ENCODE measurements at places on chromosomes 5 and 9.

GRCh38 chr9:25284365-25284764, 393.9 kb downstream of the TUSC1 start:
- DNase-seq, result no peak

DNA sequence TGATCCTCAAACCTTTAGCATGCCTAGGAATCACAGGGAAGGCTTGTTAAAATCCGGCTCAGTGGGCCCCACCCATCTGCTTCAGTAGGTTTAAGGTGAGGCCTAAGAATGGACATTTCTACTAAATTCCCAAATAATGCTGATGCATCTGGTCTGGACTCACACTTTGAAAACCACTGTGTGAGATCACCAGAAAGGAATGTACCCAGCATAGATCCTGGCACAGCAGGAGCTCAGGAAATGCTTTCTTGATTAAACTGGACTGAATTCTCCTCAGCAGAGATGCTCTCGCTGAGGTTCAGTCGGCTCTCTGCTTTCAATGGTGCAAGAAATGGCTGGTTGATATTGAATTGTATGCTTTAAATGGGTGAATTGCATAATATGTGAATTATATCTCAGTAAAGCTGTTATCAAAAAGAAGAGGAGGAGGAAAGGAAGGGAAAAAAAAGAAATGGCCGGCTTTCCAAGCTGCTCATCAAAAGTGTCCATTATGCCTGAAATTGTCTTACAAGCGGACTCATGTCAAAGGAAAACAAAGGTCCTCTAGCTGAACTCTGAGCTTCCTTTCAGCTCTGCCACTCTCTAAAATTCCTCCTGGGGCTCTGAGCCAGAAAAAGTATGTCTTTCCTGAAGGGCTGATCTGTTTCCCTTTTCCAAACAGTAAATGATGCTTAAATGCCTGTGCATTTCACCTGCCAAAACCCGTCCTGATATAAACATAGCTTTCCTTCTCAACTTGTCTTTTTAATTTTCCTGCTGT, 77.6 kb upstream of the SAP30L start:
- DNase-seq, result no peak

- no peak for DNase-seq
Observed at GRCh38 chr5:53779541-53779981, 219.1 kb downstream of the NDUFS4 start.

GRCh38 chr5:179288809-179289185, 56.5 kb downstream of the ADAMTS2 start:
- DNase-seq, result no peak

- DNase-seq, result no peak
Observed at GRCh38 chr5:4804691-4805360, 335.3 kb upstream of the ADAMTS16 start.

DNA sequence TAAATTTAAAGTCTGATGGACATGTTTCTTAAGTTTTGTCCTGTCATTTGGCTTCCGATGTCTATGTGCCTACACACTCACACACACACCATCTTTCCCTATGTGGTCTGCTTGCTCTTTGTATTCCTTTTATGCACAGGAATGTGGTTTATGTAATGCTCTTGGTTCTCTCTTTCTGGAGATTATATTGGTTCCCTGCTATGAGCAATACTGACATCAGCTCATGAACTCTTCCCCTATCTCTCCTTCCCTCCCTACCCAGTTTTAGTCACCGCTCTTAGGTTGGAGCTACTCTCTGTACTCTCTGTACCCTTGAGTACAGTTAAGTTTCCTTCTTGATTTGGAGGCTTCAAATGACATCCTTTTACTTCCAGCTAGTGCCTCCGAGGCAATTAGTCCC, 77.9 kb upstream of the MVB12B start:
- DNase-seq, result no peak

DNA sequence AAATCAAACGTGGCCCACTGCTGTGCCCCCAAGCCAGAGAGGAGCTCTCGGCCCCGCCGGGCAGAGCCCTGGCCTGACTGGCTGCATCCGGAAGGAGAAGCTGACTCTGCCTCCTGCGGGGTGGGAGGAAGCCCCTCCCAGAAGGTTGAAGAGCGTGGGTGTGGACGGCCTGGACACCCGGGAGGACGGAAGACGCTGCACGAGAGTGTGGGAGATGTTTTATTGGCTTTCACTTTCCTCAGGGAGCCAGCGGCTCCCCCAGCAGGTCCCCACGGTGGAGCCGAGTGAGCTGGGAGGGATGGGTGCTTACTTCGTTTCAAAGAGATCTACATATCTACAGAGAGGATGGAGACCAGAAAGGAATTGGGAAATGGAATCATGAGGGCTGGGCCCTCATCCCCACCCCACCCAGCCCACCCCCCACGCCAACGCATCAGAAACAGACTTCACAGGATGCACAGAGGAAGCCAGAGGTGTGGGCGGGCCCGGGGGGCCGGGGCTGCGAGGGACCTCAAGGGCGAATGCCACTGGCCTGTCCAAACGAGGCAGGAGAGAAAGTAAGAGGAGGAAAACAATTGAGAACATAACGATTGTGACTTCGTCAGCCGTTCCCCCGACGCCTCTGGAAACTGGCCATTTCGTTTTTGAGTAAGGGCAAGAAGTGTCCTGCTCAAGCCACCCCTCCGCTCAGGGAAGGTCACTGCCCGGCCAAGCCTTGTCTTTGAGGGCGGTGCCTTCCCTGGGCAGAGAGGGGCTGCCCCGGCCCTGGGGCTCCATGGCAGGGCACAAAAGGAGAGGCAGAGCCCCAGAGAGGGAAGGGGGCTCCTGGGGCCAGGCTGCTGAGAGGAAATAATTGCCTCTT, 32.1 kb downstream of the FAM163B start:
- no peak for DNase-seq

DNA sequence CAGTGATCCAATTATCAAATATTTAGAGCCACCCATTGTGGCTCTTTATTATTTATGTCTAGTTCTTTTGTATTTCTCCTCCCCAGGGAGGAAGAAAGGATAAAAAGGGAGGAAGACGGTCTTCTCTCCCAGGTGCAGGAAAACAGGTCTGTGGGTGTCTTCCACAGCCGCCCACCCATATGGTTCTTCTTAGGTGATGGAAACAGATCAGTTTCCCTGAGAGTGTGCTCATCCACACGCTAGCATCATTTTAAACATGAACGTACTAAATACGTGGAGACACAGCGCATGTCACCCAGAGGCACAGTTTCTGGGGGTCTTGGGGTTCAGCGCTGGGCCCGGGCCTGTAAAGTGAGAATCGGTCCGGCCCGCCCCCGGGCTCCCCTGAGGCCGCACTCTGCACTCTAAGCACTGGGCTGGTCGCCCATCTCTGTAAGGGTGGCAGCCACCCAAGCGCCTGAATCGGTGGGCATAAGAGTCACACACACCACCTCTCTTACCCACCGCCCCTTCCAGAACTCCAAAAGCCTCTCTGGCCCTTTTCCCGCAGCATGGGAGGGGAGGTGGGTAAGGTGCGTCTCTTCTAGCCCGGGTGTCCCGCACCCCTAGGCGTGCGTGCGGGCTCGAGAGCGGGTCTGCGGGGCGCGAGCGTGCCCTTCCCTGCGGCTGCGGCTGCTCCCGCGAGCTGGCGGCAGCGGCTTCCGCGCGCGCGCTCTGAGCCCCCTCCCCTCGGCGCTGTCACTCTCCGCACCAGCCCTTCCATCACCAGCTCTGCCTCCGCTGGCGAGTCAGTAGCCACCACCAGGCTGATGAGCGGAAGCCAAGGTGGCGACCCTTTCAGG, 1.3 kb downstream of the PTCH1 start:
- DNase-seq, result no peak

DNA sequence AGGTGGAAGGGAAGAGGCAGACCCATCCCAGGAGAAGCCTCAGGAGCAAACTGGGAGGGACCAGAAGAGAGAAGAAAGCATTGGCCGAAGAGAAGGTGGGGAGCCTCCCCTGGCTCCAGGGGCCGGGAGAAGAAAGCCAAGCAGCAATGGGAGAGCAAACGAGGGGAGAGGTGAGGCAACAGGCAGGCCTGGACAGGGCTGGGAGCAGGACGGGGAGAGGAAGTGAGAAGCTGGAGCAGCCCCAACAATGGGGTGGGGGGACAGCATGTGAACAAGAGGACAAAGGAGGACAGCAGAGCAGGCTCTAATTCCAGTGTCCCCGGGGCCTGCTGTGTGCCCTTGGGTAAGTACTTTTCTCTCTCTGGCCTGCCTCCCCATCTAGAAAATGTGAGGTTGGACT, 115.3 kb downstream of the PSD2 start:
- DNase-seq, result no peak

GRCh38 chr5:58015175-58015574, 444.7 kb downstream of the PLK2 start:
- DNase-seq, result no peak

DNA sequence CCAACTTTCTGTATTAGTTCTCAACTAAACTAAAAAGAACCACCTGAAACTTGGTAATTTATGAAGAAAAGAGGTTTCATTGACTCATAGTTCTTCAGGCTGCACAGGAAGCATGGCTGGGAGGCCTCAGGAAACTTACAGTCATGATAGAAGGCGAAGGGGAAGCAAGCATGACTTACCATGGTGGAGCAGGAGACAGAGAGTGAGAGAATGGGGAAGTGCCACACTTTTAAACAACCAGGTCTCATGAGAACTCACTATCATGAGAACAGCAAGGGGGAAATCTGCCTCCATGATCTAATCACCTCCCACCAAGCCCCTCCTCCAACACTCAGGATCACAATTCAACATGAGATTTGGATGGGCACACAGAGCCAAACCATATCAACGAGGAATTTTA, 123.5 kb downstream of the DEPDC1B start:
- no peak for DNase-seq

- DNase-seq, result no peak
Observed at GRCh38 chr5:36494028-36494427, 112.4 kb upstream of the SLC1A3 start.

- DNase-seq, result no peak
Observed at GRCh38 chr5:177524941-177525655, 8.3 kb upstream of the DDX41 start.

DNA sequence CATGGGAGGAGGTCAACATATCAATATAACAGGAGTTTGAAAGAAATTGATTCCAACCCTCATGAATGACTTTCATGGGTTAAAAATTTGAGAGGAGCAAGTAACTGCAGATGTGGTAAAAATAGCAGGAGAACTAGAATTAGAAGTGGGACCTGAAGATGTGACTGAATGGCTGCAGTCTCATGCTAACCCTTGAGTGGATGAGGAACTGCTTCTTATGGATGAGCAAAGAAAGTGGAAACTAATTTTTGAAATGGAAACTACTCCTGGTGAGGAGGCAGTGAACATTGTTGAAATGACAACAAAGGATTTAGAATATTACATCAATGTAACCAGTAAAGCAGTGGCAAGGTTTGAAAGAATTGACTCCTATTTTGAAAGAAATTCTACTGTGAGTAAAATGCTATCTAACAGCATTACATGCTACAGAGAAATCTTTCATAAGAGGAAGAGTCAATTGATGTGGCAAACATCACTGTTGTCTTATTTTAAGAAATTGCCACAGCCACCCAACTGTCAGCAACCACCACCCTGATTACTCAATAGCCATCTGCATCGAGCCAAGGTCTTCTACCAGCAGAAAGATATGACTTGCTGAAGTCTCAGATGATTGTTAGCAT, 1683.2 kb downstream of the MAT2B start:
- no peak for DNase-seq

- no peak for DNase-seq
Observed at GRCh38 chr5:132767150-132767549, 9.9 kb downstream of the SEPTIN8 start.

DNA sequence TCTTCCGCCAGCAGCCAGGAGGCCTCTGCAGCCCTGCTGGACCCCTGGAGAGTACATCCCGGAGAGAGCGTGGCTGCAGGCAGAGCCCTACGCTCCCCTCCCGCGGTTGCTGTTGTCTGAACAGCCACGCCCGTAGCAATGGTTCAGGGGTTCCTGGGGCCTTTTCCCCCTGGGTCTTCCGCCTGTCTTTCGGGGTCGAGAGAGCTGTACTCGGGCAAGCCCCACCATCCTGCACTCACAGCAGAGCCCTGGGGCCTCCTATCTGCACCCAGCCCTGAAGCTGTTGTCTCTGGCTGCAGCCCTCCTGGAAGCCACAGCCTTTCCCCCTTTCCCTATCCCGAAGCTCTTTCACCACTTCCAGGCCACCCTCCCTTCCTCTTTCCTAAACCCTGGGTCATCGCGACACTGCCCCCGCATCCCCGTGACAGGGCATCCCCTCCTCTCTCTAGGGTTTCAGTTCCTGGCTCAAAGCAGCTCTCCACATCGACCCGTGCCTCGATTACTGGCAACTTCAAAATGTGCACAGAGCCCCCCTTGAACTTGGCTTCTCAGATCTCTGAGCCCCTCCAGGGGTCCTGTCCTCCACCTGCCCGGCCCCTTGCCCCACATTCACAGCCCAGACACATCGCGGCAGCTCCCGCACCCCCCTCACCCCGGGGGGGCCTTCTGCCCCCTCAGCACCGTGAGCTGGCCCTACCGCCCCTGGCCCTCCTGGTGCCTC, 43.9 kb upstream of the CEP72 start:
- DNase-seq, result no peak

- no peak for DNase-seq
Observed at GRCh38 chr9:107240260-107240659, 42.8 kb upstream of the RAD23B start.

GRCh38 chr5:54357408-54358058, 47.2 kb upstream of the ARL15 start:
- no peak for DNase-seq

GRCh38 chr5:77333036-77333435, 122.6 kb downstream of the PDE8B start:
- no peak for DNase-seq

DNA sequence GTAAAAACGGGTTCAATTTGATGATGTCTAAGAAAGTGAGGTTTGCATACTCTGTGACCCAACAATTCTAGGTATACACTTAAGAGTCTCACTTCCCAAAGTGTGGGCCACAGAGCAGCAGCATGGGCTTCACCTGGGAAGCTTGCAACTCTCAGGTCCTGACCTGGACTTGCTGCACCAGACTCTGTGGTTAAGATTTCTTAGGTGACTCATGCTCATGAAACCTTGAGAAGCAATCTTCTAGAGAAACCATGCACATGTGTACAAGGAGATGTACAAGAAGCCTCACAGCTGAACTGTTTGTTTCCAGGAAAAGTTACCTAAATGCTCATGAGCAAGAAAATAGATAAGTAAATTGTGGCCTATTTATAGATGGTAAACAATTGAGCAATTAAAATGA, 30.0 kb downstream of the DNAJC21 start:
- no peak for DNase-seq

DNA sequence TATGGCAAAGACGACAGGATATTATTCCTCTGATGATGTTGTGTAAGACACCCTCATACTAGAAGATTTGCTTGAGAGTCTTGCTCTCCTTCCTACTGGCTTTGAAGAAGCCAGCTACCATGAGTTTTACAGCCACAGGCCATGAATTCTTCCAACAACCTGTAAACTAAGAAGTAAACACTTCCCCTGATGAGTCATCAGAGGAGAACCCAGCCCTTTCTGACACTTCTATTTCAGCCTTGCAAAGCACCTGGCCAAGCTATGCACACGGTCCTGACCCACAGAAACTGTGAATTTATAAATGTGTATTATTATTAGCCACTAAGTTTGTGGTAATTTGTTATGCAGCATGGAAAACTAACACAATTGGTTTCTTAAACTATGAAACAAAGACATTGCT, 288.8 kb upstream of the ADAMTSL1 start:
- DNase-seq, result no peak
